Right atrium auricular region (tissue), 2 donors: ENCODE measurements at places on chromosomes 11 and 22. TPM values are rescaled to one million over a fixed set of nuclear protein-coding genes. Genes with fewer than 3 reads are reported as not detected.
A peak's percentile ranks its signal among the peaks of the same experiment; 100 is the strongest.

The ACR gene
- 0.39 TPM for total RNA-seq

The IFITM10 gene
- total RNA-seq: 0.47 TPM

The UPK3A gene
- total RNA-seq: not detected

The SYNGR1 gene
- total RNA-seq: 29.5 TPM

The VPREB3 gene
- total RNA-seq: not detected

The OR5P2 gene
- total RNA-seq: not detected

The C11orf52 gene
- total RNA-seq: 1.5 TPM

The OR51E2 gene
- total RNA-seq: 0.15 TPM

The BTBD18 gene
- total RNA-seq: not detected

The TM7SF2 gene
- 199 TPM for total RNA-seq

GRCh38 chr11:8196749-8197148 lies 27.9 kb upstream of the RIC3 start:
- DNase-seq: no peak

- DNase-seq: no peak
These were observed 208.5 kb downstream of the RAB38 start for GRCh38 chr11:87966694-87967093.

DNA sequence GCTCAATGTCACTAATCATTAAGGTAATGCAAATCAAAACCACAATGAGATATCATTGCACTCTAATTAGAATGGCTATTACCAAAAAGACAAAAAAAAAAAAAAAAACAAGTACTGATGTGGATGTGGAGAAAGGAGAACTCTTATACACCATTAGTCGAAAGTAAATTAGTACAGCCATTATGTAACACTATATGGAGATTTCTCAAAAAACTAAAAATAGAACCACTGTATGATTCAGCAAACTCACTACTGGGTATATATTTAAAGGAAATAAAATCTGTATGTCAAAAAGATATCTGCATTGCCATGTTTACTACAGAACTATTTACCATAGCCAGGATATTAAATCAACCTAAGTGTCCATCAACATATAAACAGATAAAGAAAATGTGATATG lies 265.4 kb upstream of the ARHGAP20 start:
- no peak for DNase-seq

- no peak for DNase-seq
These were observed 37.4 kb downstream of the SCUBE1 start for GRCh38 chr22:43305806-43306205.

DNA sequence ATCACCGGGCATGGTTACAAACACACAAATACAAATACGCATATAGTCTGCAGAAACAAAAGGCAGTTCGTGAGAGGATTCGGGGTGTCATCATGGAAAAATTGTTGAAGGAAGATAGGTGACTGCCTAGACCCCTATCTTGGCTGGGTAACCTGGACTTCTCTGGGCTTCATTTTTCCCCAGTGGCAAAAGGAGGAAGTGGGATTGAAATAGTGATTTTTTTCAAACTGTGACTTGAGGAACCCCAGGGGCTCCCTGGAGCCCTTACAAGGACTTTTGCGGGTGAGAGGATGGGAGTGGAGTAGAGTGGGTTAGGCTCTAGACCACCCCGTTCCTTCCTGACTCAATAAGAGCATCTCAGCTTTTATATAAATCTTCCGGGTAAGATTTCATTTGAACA lies 1.0 kb upstream of the ELF5 start:
- DNase-seq: no peak

- DNase-seq: peak; percentile 64
These were observed 208.8 kb downstream of the TBC1D22A start for GRCh38 chr22:46971099-46971763.

- no peak for DNase-seq
These were observed 127.5 kb upstream of the ANO1 start for GRCh38 chr11:69950621-69951020.

- DNase-seq: no peak
These were observed 174.1 kb downstream of the ARHGAP42 start for GRCh38 chr11:100861212-100861611.

GRCh38 chr22:35555483-35555890 lies 14.9 kb downstream of the RASD2 start:
- no peak for DNase-seq

DNA sequence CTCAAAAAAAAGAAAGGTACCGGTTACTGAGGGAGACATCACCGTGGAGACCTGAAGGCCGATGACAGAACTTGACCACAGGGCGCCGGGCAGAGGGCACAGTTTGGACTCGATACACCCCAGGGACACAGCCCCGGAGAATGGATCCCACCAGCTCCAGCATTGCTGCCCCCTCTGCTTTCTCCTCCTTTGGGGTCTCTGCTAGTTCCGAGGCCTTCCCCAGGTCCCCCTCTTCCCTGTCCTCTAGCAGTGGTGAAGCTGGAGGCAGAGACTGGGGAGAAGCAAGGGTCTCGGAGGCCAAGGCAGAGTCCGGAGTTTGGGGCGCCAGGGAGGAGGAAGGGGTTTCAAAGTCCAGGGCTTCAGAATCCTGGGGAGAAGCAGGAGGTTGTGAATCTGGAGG lies 4.8 kb upstream of the EEF1G start:
- DNase-seq: no peak

- no peak for DNase-seq
These were observed 9.3 kb downstream of the TKFC start for GRCh38 chr11:61342207-61342803.

DNA sequence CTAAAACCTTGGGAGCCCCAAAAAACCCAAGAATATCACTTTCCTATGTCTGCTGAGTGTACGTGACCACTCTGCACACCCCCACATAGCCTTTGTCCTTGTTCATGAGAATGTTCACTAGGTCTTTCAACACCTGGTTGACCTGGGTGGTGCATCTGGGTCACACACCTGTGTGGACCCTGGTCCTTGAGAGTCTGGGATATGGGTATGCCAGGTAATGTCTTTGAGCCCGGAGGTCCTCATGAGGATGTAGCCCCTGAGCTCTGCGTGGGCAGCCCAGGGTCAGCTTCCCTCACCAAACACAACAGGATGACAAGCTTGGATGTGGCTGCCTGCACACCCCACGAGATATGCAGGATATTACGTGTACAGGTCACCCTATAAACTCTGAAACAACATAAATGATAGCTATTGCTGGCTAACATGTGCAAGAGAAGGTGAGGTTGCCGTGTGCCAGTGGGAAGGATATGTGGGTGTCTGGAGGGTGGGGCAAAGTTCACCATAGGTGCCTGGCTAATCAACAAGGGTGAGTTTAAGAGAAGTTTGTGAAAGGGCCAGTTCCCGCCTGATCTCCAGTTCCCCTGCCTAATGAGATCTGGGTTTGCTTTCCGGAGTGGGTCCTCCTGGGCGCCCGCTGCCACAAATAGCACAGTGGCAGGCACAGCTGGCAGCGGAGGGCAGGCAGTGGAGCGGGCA lies 1.4 kb upstream of the PPARA start:
- DNase-seq: no peak

GRCh38 chr11:7014118-7014517 lies 6.0 kb downstream of the ZNF214 start:
- no peak for DNase-seq

- no peak for DNase-seq
These were observed 57.6 kb downstream of the MTMR3 start for GRCh38 chr22:29940526-29940925.
